Stimulated activated CD8-positive, alpha-beta memory T cell treated with anti-CD3 and anti-CD28 coated beads, Interleukin-7, amount 100 ng/mL, for 1 hour (primary cell): ENCODE measurements at places on chromosomes 7 and 10.

GRCh38 chr10:29130190-29130673 lies 158.6 kb upstream of the LYZL1 start:
- DNase-seq = no peak

DNA sequence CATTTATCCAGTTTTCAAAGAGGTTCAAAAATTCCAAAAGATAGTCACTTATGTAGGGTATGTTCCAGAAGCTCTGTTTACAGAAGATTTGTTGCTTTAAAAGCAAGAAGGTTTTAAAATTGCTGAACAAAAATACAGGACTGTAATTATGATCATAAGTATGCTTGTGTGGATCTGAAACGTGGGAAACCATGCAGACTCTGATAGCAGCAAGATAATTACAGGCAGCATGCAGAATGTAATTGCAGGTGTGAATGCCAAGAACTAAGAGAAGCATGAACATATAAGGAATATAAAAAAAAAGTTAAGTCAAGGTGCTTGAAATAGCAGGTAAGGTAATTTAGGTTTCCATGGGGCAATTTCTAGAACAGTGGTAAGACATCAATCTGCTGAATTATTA lies 405.7 kb downstream of the ARL4A start:
- no peak for DNase-seq

DNA sequence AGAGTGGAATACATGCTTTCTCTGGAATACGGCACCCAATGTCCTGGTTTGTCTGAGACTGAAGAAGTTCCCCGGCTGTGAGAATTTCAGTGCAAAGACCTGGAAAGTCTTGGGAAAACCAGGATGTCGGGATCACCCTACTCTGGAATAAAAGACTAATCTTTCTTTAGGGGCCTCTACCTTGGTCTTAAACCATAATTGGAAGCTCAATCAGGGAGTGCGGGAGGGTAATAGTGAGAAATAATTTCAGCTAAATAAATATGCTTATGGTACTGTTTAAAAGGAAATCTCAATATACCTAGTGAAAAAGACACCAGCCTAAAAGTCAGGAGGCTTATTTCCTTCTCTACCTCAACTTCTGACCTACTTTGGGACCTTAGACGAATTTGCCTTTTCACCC lies 236.1 kb upstream of the GLI3 start:
- DNase-seq = no peak

- no peak for DNase-seq
Measured at GRCh38 chr7:115435178-115435577, 513.3 kb downstream of the MDFIC start.

DNA sequence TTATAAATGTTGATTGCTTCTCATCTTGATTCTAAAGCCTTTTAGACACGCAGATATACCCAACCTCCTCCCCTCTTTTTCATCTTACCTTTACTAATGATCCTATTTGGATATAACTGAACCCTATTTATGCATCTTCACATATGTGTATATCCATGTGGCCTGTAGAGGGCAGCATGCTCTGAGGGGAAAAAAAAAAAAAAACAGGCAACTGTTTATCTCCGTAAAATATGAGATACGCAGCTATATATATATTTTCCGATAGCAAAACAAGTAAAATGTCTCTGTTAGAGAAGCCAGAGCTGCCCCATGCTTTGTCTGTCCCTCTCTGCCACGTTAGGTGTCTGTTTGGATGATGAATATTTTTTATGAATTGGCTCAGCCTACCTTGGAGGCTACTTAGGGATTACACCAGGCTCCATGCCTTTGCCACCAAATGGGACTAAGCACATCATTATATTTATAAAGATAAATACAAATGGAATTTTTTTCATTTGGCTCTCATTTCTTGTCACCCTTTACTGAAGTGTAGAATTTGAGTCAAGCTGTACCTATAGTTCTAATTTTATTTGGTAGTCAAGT lies 174.8 kb upstream of the FZD1 start:
- no peak for DNase-seq

DNA sequence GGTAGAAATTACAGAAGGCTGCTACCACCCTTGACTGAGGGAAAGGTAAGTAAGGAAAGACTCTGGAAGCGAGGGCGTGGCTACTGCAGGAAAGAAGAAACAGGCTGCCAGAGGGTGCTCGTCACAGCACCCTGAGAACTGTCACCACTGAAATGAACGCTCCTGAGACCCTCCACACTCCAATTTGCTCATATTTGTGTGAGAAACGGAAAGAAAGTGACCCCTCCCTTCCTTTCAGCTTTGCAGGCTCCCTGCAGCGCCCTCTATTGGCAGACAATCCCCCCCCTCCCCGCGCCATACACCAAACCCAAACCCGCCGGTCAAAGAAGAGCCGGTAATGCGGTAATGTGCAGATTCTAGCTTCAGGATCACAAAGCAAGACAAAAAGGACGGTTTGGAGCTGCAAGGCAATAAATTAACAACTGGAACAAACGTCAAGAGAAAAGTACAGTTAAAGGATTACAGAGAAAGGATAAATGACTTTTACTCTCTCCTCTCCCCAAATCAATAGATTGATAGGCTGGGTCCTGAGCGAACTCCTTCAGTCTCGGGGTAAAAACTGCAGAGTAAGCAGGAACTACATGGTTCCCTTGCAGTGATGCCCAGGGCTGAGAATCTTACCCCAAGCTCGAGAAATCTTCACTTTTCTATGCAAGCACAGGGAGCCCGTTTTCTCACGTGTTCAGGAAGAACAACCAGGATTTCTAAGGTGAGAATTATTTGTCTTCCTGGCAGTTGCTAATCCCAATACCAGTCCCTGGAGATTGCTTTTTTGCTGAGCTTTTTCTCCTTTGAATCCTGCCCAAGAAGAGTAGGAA lies 47.6 kb downstream of the STEAP1B start:
- no peak for DNase-seq

- no peak for DNase-seq
Measured at GRCh38 chr7:142616842-142617241, 132.4 kb upstream of the PRSS1 start.

GRCh38 chr7:28573059-28573553 lies 160.8 kb downstream of the CREB5 start:
- DNase-seq = no peak

GRCh38 chr10:62464308-62464707 lies 90.1 kb downstream of the ZNF365 start:
- DNase-seq = no peak

GRCh38 chr7:72057796-72058195 lies 354.3 kb downstream of the CALN1 start:
- DNase-seq = no peak

GRCh38 chr7:117630501-117630900 lies 150.7 kb downstream of the CFTR start:
- no peak for DNase-seq

DNA sequence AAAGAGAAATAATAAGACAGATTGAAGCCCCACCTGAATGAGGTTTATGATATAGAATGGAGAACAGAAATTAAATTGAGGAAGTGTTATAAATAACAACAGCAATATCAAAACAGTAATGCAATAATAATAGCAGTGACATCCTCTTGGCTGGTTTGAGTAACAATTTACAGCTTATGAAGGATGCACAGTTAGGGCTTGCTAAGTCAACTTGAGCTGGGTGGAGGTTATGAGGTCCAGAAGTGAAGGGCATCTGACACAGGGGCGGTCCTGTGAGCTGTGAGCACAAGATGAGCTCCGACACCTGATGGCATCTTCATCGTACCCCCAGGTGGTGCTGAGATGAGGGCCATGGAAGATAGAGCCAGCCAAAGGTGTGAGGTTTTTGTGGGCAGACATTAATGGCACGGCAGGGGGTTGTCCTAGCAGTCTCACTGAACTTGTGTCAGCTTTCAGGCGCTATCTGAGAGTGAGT lies 30.5 kb downstream of the ARHGAP22 start:
- no peak for DNase-seq

DNA sequence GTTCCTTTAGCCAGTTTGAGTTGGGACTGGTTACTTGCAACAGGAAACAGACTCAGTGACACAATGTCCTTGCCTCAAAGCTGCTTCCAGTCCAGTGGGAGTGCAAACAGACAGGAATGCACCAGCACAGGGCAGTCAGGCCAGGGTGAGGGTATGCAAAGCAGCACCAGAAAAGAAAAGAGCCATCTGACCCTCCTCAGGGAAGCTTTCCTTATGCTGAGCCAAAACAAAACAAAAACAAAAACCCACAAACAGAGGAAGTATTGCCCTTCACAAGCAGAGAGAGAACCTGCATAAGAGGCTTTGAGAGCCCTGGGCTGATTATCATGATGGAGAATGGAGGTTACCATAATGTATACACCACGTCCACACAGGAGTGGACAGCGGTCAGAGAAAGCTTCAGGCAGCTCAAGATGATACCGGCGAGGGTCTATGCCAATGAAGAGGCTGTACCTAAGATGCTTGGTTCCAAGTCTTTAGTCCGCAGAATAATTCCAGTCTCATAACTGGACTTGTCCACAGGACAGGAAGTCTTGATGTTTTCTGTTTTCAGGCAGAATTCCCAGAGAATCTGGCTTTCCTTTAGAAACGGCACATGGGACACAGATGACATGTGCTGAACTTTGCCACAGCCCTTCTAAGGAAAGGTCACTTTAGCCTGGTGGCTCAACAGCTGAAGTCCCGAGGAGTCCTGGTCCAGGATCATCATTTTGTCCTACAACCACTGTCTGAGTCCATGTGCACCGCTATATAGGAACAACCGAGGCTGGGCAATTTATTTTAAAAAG lies 263.3 kb downstream of the TNS3 start:
- DNase-seq = no peak

DNA sequence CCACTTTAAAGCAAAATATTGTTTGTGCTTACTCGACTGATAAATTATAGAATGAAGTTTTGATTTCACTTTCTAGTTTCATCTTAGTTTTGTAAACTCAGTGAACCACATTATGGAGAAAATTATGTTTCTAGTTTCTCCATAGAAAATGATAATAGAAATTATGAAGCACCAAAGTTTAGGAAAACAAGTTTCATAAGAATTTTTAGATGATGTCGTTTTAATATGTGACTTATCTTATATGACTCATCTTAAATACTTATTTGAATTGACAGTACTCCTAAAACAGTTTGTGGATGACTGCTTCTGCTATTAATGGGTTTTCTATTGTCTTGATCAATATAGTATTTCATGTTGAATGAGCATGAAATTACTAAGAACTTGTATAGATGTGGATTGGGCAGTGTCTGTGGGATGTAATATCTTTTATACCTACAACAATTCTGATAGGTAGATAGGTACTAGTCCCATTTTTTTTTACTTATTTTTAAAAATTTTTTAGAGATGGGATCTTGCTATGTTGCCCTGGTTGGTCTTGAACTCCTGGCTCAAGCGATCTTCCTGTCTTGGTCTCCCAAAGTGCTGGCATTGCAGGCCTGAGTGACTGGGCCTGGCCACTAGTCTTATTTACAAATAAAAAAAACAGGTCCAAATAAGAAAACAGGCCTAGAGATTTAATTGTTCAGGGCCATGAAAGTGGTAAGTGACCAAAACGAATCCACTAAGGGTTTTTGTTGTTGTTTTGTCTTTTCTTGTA lies 3.7 kb downstream of the HBP1 start:
- DNase-seq = no peak

DNA sequence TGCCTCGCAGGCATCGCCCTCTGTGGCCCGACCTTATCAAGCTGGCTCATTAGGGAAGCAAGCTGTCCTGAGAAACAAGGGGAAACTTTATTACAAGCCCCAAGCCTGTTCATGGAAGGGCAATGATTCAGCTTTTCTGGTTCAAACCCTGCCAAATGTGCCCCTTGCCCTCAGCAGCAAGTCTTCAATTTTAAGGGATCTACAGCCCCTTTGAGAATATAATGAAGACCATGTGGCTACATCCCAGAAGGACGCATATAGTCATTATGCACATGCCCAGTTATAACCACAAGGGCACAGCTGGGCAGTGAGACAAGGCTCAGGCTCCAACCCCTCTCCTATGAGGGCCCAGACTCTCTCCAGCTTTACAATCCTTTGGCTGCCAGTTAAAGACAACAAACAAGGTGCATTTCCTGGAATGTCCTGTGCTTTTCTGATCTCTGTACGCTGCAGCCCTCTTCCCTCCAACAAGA lies 56.7 kb downstream of the DDC start:
- DNase-seq = no peak

- DNase-seq = no peak
Measured at GRCh38 chr10:42615419-42615818, 23.0 kb downstream of the ZNF33B start.

- DNase-seq = no peak
Measured at GRCh38 chr10:88896372-88896993, 16.4 kb downstream of the STAMBPL1 start.

DNA sequence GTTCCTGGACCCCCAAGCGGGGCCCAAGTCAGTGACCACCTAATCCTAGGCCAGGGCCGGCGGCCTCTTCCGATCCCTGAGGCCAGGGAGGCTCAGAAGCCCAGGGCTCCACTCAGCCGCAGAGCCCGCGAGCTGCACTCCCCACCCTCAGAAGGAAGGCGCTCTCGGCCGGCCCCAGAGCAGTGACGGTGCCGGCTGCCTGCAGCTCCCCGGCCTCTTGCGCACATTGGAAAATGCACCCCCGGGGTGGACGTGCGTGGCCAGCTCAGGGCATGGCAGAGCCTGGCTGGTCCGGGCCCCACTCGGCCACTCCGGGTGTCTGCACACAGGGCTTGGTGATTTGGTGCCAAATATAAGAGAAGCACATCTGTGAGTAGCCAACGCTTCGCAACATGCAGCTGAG lies 269.1 kb downstream of the PTPRN2 start:
- DNase-seq = no peak

- no peak for DNase-seq
Measured at GRCh38 chr10:43862756-43863155, 214.1 kb upstream of the ZNF32 start.

- no peak for DNase-seq
Measured at GRCh38 chr10:26507441-26507840, 69.3 kb downstream of the APBB1IP start.

- no peak for DNase-seq
Measured at GRCh38 chr10:48491392-48492139, 113.3 kb downstream of the ARHGAP22 start.

DNA sequence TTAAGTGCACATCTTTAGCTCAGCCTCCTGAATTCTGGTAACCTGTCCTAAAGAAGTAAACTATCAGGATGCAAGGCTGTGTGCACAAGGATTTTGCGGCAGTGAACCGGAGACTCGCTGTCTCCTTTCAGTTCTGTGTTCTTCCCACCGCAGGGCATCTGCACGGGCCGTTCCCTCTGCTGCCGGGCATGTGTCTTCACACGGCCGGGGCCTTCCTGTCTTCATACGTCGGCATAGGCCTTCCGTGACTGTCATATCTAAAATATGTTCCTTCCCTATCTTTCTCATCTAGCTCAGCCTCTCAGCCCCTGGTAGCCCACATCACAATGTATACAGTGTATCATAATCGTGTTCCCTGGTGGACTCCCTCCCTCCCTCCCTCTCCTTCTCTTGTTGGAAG lies 16.4 kb downstream of the PALD1 start:
- DNase-seq = no peak

- DNase-seq = no peak
Measured at GRCh38 chr7:150715738-150716137, 675 bp upstream of the GIMAP1 start.

DNA sequence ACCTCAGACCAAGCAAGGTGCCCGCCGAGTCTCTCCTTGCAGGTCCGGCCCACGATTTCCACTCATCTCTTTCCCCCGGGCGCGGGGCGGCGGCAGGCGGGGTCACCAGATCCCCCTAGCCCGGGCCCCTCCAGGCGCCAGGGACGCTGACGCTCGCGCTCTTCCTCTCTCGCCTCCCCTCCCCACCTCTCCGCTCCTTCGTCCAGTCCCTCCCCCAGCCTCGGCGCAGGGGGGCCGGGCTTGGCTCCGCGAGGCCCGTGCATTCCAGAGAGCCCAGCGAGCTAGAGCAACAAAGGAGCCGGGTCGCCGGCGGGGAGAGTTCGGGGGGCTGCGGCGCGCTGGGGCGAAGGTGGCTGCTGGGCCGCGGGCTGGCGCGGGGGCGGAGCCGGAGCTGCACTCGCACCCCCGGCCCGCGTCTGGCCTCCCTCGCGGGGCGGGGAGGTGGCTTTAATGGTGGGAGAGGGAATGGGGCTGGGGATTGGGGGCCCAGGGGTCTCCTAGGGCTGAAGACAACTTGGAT lies at the start of gene SMO:
Gene SMO (plus strand): TSS at position 262 of the 520 bp plus-strand sequence. CDS start 519 bp downstream, outside the sequence.
- DNase-seq = no peak
